Memory B cell (primary cell): ENCODE measurements at places on chromosomes 11 and 22.

DNA sequence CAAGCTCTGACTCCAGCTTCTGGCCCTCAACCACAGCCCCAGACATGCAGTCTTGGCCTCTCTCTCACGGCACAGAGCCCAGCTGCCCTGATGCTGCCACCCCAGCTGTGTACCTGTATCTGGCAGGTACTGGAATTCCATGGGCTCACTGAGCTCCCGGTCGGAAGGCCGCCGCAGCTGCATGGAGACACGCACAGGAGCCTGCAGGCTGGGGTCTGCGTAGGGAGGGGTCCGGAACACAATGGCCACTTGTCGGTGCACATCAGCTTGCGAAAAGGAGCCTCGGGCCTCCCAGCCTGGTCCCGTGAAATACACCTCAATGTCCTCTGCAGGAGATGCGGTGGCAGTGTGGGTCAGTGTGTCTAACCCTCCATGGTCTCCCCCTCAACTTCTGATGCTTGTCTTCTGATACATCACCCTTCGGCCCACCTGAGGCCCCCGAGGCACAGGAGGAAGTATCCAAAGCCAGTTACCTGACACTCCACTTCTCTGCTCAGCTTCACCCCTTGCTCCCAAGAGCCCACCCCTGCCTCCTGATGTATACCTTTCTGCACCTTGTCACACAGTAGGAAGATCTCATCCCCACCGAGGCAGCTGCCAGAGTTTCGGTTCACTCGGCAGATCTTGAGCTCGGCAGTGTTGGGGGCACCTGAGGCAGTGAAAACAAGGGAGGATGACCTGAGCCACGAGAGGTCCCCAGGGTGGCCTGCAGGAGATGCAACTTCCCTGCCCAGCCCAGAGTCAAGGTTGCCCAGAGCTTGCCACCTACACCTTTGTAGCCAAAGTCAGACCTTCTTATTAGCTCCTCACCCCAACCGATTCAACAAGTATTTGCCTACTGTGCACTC, 4.3 kb downstream of the RELA start:
- no peak for DNase-seq

GRCh38 chr11:9884601-9885000, 220.7 kb downstream of the SWAP70 start:
- DNase-seq: no peak

DNA sequence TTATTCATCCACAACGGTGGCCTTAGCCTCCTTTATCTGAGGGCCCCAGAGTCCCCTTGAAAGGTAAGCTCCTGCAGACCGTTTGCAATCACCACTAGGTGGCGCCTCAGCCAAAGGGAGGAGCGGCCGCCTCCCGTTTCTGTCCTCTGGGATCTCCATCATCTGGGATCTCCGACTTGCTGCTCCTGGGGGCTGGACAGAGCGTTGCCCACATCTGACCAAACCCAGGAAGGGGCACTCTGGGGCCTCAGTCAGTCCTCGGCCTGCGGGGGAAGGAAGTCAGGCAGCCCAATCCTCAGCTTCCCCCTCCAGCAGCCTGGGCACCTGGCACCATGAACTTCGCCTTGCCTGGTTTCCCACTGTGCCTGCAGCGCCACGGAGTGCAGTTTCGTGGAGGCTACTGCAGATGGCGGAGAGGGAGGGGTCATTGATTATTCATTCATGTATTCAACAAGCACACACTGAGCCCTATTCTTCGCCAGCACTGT, 23.5 kb downstream of the TP53I11 start:
- DNase-seq: peak; percentile 53

DNA sequence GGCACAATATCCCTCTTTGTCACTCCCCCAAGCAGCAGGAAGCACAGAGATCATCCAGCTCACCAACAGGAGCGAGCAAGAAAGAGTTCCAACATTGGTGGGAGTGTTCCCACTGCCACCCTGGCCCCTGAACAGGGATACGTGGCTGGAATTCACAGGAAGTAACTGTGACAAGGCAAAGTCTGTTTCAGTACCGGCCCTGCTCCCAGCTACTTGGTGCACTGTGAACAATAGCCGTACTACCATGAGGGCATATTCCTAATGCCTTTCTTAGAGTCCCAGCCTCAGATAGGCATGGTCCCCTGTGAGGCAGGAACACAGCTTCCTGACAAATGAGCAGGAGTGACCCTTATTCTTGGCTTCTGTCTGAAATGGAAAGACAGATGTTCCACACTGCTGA, 1.8 kb upstream of the SLC37A2 start:
- DNase-seq: no peak

- no peak for DNase-seq
These were observed 2.5 kb upstream of the TPST2 start for GRCh38 chr22:26592421-26592891.

DNA sequence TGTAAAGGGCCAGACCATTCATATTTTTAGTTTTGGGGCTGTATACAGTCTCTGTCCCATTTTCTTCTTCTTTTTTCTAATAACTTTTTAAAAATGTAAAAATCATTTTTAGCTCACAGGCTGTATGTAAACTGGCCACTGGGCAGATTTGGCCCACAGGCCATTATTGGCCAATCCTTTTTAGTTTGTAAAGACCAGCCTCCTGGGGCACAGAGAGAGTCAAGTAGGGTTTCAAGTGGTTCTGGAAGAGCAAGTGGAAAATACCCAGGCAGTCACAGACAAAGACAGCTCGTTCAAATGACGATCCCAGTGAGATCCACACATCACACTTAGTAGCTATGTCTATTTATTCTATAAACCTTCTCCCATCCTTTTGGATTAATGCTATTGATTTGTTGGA, 150.2 kb upstream of the ARHGAP20 start:
- DNase-seq: no peak

DNA sequence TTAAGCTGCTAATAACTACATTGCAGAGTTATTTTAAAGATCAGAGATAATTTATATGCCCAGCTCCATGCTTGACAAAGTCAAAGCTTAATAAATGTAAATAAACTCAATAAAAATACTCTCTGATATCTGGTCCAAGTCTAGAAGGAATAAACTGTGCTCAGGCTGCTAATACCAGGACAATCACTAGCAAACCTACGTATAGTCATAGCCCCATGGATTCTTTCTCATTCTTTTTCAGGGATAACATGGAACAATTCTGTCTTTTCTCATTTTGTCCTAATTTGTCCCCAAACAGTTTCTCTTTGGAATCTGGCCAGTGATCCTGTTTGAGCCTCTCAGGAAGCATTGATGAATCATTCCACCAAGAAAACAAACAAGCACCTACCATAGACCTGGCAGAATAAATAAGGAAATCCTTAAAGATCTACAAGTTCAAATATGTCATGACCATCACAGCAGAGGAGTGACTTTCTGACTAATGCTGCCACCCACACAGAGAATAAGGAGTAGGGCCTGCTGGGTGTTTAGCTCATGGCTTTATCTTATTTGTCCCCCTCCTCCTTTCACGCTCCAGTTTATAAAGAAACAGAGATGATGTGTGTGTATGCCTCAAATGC, 14.1 kb upstream of the B3GNT6 start:
- DNase-seq: no peak

DNA sequence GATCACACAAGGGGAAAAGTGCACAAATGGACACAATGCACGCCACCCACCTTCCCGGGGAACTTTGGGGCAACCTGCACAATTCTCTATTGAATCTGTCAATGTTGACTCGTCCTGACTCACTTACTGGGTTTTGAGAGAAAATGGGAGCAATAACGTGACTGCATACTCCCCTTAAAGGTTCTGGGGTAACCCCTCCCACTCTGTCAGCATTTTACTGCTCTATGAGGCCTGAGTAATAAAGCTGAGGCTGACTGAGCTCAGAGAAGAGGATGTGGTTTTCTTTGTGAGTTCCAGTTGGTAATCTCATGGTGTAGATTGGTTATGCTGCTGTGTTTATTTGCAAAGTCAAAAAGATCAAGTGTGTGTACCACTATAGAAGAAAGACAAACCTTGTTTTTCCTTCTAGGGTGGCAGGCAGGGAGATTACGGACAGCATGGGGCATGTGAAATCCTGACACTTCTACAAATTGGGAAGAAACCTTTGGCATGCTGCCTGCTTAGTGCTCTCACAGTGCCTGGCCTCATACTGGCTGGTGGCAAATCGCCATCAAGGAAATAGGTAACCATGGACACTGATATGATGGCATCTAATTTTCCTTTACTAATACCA, 16.1 kb upstream of the APOA1 start:
- no peak for DNase-seq

- DNase-seq: no peak
These were observed 223.7 kb upstream of the TBCEL start for GRCh38 chr11:120800206-120800605.

- DNase-seq: no peak
These were observed 28.2 kb upstream of the CTSD start for GRCh38 chr11:1791912-1792311.

- no peak for DNase-seq
These were observed 2.4 kb downstream of the ASPHD2 start for GRCh38 chr22:26431261-26431995.

GRCh38 chr11:11073996-11074395, 216.1 kb upstream of the ZBED5 start:
- no peak for DNase-seq

- DNase-seq: no peak
These were observed 4.7 kb upstream of the KDELR3 start for GRCh38 chr22:38462960-38463784.

- no peak for DNase-seq
These were observed 10.1 kb downstream of the SUSD2 start for GRCh38 chr22:24191381-24191841.

DNA sequence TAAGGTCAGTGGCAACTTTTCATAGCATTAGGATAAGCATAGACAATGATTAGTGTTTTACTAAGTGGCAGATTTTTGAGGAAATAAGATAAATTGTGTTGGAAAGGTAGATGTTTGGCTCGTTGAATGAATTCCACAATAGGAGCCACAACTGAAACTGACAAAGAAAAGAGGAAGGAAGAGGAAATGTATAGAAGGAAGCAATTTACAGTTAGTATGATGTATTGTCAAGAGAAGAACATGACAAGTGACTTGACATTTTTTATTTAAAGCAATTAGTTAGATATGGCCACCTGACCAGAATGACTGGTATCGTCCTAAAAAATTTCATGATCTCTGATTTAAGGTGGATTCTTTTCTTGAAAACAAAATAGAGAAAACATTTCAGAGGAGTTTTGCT, 3.1 kb upstream of the RAG2 start:
- DNase-seq: no peak

GRCh38 chr11:96964661-96965060, 574.8 kb downstream of the JRKL start:
- no peak for DNase-seq

GRCh38 chr11:3008746-3009336, 16.7 kb upstream of the NAP1L4 start:
- DNase-seq: no peak

GRCh38 chr11:35232891-35233330, 93.9 kb downstream of the CD44 start:
- no peak for DNase-seq

DNA sequence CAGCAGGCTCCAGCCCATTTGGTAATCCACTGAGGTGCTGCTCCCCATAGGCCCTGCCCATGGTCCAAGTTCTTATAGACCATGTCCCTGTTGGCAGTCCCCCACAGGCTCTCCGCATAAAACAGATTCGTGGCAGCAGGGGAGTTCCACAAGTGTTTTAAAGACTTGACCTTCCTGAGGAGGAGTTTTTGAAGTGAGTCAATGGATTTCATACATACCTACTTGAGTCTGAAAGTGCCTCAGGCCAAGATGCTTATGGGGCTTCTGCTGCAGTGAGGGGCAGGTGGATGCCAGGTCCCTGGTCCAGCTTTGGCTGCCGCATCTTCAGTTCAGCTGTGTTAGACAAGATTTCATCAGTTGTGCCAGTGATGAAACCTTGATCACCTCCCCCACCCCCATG, 43.3 kb downstream of the CABIN1 start:
- DNase-seq: no peak

GRCh38 chr22:46547883-46548244, 10.4 kb upstream of the CELSR1 start:
- no peak for DNase-seq

DNA sequence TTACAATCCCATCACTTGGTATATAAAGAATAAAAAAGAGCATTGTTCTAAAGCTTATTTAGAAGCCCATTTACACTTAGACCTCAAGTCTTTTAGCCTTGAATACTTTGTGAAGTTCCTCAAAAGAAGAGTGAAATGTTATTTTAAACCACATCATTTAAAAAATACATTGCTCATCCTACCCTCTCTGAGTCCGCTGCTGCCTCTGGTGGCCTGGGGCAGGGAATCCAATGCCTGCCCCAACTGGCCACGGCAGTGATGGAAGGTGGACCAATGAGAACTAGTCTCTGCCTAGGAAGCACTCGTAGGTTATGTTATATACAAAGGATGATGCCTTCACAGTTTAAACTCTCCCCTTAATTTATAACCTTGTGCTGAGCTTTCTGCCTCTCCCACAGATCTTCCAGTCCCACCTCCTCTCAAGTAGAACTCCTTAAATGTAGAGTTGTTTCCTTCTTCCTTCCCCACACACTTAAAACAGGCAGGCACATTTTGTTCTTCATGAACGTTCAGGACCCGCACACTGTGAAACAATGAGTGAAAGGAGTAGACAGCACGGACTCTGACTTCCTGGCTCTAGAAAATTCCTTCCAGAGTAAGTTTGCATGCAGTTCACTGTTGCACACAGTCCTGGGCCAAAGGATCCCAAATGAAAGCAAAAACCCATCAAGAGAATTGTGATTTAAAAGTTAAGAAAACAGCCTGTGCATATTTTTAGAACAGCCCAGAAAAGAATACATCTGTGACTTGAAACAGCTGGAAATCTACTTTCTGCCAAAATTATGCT, 167.8 kb downstream of the RRAS2 start:
- no peak for DNase-seq

DNA sequence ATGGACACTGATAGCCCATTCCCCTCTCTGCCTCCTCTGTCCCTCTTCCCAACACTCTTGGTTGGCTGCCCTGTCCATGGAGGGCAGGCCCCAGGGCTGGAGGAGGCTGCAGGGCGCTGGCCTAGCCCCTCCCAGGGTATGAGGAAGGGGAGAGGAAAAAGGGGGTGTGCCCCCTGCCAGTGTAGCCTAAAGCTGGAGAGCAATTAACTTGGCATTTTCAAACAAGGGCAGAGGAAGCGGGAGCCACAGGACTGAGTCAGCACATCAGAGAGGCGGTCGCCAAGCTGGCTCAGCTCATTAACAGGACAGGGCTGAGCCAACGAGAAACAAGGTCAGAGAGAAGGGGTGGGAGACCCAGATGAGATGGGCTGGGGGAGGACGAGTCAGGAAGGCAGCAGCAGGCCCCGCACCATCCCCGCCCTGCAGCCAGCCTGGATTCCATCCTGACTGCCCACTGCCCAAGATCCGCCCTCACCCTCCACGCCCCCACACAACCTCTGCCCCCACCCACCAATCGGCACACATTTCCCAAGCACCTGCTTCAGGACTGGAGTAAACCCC, 76.3 kb downstream of the BUD13 start:
- DNase-seq: no peak

DNA sequence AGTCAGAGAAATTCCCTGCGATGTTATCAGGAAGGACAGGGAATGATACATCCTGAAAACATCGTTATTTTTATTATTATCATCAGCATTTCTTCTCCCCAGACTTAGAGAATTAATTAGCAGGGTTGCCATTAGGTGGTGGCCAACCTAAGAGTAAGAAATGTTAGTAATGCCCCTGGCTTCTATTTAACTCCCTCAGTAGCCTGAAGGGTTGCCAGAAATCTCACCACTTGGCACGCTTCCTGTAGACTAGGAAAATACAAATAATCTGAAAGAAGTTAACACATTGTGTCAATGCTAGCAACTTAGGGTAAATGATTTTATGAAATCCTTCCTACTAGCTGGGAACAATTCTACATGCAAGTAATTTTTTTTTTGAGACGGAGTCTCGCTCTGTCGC, 45.5 kb downstream of the ENDOD1 start:
- no peak for DNase-seq
